Stimulated activated CD8-positive, alpha-beta memory T cell treated with anti-CD3 and anti-CD28 coated beads, Interleukin-2, amount 100 ng/mL, for 1 hour (primary cell): ENCODE measurements at places on chromosomes 7 and 10.

- no peak for DNase-seq
Observed at GRCh38 chr7:70529914-70530585, 601.9 kb upstream of the GALNT17 start.

GRCh38 chr7:48734695-48735406 is 189.5 kb upstream of the CDC14C start:
- no peak for DNase-seq

DNA sequence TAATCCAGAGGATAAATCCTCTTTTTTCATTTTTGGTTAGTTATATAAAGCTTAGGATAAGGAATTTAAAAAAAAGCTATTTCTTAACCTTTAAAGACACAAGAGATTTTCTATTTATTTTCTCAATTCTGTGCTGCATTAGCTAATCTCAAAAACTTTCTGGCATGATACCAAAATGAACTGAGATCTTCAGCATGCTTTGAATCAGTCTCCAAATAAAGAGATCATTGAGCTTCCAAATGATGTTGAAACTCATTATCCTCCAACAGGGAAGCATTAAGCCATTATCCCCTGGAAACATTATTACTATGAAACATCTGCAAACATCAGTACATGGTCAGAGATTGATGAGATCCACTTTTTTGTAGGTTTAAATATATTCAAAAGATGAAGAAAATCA is 350.3 kb upstream of the TEX47 start:
- DNase-seq = no peak

DNA sequence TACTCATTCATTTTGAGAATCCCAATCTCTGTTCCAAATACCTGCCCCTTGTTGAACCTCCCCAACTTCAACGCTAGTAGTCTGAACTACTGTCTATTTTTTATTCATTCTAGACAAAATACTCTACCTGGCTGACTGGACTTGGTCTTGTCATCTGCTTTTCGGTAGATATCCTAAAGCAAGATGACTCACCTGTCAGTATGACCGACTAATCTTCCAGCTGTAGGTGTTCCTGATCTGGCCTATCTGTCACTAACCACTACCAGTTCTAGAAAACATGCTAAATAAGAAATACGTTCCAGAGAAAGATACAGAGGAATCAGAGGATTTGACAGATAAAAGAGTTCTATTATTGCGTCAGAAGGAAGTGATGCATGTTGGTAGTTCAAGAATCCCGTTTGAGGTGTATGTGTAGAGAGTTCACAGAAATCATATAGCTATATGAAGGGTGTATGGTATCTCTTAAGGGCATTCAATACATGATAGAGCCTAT is 81.1 kb downstream of the IDE start:
- DNase-seq = no peak

DNA sequence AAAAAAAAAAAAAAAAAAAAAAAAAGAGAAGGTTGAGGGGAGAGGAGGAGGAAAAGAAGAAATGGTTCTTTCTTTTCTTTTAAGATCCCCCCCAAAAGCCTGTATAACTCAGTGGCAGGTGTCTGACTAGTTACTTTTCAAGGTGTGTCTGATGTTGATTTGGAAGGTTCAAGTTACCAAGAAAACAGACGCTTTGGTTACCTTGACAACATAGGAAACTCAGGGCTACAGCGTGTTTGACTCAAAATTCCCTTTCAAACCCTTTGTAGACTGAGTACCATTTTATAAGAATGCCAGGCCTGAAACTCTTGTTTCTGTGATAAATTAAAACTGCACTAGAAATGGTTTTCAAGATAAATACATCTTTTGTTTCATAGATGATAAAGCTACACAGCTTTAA is 286.8 kb downstream of the SKIDA1 start:
- no peak for DNase-seq

- no peak for DNase-seq
Observed at GRCh38 chr10:28681928-28682750, 4.8 kb downstream of the BAMBI start.

DNA sequence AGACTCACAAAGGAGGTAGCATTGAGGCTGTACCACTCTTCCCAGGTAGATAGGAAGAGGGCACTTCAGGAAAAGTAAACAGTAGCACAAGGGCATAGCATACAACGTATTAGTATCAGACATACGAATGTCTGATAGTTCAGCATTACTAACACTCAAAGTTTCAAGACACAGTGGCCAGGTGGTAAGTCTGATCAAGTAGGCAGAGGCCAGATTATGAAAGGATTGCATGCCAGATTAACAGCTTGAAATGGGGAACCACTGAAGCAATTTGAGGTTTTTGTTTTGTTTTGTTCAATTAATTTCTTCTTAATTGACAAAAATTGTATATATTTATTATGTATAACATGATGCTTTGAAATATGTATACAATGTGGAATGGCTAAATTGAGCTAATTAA is 45.7 kb upstream of the IL6 start:
- DNase-seq = no peak

- no peak for DNase-seq
Observed at GRCh38 chr10:52491246-52491995, 177.3 kb downstream of the DKK1 start.

- no peak for DNase-seq
Observed at GRCh38 chr7:84226759-84227158, 32.2 kb upstream of the SEMA3A start.

GRCh38 chr10:103067956-103068355 is 125.1 kb downstream of the NT5C2 start:
- no peak for DNase-seq

- DNase-seq = no peak
Observed at GRCh38 chr7:151386301-151387160, 23.3 kb downstream of the WDR86 start.

DNA sequence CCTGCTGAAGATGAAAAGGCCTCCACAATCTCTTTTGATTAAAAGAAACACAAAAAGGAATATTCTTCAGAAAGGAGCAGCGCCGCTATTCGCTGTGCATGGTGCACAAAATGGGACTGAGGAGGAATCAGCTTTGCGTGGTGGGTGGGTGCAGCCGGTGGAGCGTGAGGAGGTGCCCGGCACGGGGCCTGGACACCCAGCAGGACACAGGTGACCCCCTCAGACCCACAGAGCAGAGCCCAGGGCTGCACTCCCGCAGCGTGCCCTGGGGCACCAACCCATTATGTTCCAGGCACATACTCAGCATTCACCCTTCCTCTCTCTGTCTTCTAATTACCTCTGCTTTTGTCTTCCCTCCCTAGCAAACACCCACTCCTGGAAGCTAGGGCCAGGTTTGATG is 238.0 kb upstream of the PPP2R2D start:
- no peak for DNase-seq

GRCh38 chr7:82163586-82163985 is 280.0 kb downstream of the CACNA2D1 start:
- no peak for DNase-seq

GRCh38 chr7:64599359-64599758 is 36.5 kb upstream of the ZNF680 start:
- DNase-seq = no peak

DNA sequence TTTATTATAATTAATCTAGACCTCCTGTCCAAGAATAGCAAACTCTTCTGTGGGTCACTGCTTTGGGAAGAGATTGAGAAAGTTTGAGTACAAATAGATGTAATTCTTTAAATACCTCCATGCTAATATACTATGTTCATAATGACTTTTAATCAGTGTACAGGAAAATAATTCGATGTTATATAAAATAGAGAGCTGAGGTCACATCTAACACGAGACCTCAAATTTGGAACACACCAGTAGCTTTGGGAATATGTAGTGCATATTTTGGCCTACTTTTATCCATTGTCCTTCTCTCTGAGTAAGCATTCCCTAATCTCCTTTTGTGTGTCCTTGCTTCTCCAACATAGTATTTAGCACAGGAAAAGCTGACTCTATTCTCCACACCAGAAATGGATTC is 27.3 kb upstream of the CABCOCO1 start:
- no peak for DNase-seq

- no peak for DNase-seq
Observed at GRCh38 chr10:46264336-46264735, 22.5 kb upstream of the ANTXRL start.

- DNase-seq = no peak
Observed at GRCh38 chr7:140082770-140083169, 20.0 kb upstream of the PARP12 start.

GRCh38 chr7:94303695-94304094 is 91.0 kb upstream of the COL1A2 start:
- DNase-seq = no peak

DNA sequence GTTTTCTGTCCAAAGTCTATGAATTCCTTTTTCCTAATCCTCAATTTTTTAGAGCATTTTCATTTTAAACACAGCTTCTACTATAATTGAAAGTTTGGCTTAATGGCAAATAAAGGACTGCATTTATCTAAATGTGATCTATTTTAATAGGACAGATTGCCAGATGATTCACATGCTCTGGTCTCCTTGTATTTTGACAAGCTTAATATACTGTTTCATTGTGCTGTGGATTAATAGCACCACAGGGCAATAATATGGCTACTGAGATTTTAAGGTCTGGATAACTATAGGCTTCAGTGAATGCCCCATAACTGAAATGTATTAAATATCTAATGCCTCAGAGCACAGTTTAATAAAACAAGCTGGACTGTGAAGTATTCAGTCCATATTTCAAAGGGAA is 1362.8 kb downstream of the XPNPEP1 start:
- no peak for DNase-seq

DNA sequence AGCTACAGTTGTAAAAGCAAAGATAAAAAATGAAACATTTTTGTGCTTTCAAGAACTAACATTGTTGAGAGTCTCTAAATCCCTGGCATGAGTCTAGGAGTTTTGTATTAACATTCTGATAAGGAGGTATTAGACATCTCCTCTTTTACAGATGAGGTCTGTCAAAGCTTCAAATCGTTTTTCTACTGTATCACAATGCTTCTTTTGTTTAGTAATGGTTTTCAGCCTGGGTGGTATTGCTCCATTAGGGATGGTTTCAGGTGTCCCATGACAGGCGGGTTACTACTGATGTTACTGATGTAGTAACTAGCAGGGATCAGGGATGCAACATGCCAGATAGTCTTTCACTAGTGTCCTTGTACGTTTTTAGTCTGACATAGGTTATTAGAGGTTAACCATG is 27.4 kb downstream of the STAM start:
- DNase-seq = no peak

DNA sequence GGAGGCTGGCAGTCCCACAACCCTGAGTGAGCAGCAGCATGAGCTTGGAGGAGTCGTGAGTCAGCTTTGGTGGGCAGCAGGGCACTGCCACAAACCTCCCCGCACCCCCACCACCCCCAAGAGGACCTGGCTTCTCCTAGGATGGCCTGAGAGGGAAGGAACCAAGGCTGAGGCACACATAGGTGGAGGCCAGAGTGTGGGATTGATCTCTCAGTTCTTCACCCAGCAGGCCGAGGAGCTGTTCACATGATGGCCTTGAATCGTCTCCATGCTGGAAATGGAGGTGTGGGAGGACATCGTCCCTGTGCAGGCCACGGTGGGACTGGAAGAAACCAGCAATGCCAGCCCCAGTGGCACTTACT is 17.4 kb upstream of the GDF10 start:
- no peak for DNase-seq

GRCh38 chr10:28806951-28807759 is 129.8 kb downstream of the BAMBI start:
- no peak for DNase-seq

GRCh38 chr7:103919272-103919868 is 70.1 kb downstream of the RELN start:
- no peak for DNase-seq

DNA sequence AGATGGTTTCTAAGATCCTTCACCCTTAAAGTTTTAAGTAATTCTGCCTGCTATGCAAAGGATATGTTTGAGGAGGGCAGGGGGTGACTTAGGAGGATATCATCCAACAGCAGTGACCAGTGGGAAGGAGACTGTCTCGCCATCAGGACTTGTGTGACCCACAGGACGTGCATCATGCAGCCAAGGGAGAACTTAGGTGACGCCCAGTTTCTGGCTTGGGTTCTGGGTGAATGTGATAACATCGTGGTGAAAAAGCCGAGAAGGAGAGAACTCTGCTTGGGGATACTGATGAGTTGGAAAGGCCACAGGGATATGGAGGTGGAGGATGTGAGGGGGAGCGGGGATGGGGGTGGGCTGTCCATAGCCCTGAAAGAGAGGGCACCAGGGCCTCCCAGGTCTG is 3.8 kb downstream of the WIPI2 start:
- no peak for DNase-seq

GRCh38 chr7:118153551-118154177 is 30.3 kb upstream of the LSM8 start:
- DNase-seq = no peak

GRCh38 chr7:95526128-95526738 is 40.5 kb downstream of the ASB4 start:
- no peak for DNase-seq

- no peak for DNase-seq
Observed at GRCh38 chr7:44534501-44534900, 6.6 kb downstream of the NPC1L1 start.

DNA sequence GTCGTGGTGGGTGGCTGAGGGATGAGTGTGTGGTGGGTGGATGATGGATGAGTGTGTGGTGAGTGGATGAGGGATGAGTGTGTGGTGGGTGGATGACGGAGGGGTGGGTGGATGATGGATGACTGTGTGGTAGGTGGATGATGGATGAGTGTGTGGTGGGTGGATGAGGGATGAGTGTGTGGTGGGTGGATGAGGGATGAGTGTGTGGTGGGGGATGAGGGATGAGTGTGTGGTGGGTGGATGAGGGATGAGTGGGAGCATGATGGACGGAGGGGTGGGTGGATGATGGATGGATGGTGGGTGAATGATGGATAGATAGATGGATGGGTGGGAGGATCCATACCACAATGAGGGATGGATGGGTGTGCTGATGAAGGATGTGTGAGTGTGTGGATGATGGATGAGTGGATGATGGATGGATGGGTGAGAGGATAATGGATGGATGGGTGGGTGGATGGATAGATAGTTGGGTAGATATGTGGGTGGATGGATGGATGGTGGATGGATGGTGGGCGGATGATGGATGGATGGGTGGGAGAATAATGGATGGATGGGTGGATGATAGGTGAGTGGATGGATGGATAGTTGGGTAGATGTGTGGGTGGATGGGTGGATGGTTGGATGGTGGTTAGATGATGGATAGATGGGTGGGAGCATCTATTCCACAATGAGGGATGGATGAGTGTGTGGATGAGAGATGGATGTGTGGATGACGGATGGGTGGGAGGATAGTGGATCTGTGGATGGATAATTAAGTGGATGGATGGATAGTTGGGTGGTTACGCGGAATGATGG is 266.8 kb downstream of the CELF2 start:
- no peak for DNase-seq
